Coronary artery (tissue), 2 donors: ENCODE measurements at places on chromosomes 6 and 20.

- DNase-seq = no peak
These were observed 48.7 kb upstream of the RSPO3 start for GRCh38 chr6:127069659-127070279.

GRCh38 chr20:3663031-3663701 is at the start of gene GFRA4:
Gene GFRA4 (minus strand): TSS chr20:3663399. CDS start chr20:3663399, 0 bp downstream.
- DNase-seq = no peak

- DNase-seq = no peak
These were observed 106.2 kb downstream of the LCA5 start for GRCh38 chr6:79430913-79431536.

DNA sequence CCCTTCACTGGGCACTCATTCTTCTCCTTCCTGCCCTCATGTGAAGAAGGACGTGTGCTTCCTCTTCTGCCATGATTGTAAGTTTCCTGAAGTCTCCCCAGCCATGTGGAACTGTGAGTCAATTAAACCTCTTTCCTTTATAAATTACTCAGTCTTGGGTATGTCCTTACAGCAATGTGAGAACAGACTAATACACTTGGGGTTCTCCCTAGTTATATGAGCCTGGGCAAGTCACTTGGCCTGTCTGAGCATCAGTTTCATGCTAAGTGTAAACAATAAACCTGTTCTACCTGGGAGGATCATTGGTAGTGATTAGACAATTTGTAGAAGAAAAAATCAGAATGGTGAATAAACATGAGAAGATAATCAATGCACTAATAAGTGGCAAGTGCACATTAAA is 162.2 kb upstream of the ARG1 start:
- no peak for DNase-seq

- no peak for DNase-seq
These were observed 19.7 kb upstream of the SCRT2 start for GRCh38 chr20:695165-695866.

DNA sequence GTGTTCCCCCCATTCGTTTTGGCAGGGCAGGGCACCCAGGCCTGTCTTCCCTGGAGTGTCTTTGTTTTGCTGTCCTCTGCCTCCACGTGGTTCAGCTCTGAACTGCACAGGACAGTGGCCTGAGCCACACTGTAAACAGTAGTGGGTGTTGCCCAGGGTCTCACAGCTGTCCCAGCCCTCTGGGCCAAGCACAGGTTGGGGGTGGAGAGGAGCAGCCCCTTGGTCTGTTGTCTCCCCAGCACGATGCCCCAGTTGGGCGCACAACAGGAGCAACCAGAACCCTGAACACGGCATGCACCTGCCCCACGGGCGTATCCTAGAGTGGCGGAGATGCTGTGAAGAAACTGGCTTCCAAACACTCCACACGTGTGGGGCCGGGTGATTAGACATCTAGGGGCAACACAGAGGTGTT is 14.4 kb downstream of the CCDC167 start:
- no peak for DNase-seq
